ENCODE measurements at places on chromosomes 6 and 20.

- DNase-seq = peak; percentile 56
These were observed 176.4 kb downstream of the SAMD5 start for GRCh38 chr6:147684906-147685305.

- no peak for DNase-seq
These were observed 34.5 kb upstream of the CST7 start for GRCh38 chr20:24914388-24915241.

GRCh38 chr6:6178795-6179194 lies 141.7 kb downstream of the F13A1 start:
- no peak for DNase-seq

DNA sequence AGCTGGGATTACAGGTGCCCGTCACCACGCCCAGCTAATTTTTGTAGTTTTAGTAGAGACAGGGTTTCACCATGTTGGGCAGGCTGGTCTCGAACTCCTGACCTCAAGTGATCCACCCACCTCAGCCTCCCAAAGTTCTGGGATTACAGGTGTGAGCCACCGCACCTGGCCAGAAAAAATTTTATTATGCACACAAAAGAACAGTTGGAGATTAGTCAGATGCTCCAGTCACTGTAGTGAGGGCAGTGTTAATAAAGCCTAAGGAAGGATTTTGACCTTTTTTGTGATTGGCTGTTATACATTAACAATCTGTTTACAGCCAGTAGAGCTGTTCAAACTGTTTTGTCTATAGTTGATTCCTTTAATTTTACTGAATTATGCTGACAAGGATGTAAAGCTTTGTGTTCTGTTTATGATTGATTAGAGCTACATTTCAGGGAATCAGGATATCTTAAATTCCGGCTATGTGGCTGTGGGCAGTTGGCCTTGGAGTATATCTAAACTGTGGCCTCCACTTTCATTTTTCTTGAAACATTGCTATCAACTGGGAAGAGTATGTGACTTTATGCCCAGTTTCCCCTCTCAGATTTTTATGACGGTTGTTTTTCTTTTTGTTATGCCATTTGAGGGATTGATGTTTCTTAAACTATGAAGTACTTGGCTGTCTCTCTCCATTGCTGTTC lies 9.9 kb downstream of the ZSWIM3 start:
- no peak for DNase-seq

DNA sequence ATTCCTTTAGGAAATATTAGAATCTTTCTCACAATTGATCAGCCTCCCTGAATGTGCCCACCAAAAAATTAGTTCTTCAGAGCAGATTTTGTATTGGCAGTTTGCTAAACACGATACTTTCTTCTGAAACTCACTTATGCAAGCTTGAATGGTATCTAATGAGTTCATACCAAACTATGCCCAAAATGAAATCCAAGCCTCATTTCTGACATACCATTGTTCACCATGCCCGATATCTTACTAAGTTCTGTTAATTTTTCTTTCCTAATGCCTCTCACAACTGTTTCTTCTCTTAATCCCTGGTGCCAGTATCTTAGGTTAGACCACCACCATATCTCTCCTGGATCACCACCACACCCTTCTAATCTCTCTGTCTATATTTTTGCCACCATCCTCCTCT lies 755.9 kb downstream of the KIF16B start:
- peak; percentile 32 for DNase-seq

DNA sequence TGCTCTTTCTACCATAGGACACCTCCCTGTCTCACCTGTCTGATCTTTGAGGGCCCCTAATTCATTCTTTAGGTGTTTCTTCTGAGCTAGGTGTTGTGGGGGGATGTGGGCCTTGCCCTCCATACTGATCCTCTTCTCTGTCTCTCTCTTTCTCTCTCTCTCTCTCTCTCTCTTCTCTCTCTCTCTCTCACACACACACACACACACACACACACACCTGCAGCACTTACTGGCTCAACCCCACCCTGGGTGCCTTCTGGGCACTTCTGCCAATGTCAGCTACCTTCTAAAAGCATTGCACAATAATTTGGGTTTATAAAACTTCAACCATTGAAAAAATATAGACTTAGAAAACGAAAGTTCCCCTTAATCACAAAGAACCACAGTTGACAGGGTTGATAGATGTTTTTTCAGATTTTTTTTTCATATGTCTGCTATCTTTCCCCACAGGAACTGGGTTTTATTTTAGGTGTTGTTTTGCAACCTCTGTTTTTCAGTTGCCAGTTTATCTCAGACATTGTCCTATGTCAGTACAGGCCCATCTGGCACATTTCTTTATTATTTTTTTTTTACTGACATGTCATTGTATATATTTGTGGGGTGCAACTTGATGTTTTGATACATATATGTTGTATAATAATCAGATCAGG lies 28.1 kb downstream of the PKIG start:
- no peak for DNase-seq

DNA sequence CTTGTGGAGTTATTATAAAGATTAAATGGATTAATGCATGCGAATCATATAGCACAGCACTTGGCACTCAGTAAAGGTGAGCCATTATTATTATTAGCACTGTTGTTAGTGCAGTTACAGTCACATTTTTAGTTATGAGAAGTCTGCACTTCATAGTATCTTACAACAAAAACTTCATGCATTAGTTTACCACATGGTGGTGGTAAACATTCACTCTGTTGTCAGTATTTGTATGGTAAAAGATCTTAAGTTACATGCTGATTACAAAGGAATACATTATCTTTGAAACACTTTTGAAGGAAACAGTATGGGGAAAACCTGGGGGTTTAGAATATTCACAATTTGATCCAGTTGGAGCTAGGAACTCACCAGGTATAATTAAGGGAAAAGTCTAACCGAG lies 20.8 kb downstream of the TMEM14A start:
- DNase-seq = no peak

- DNase-seq = no peak
These were observed 12.1 kb upstream of the PRL start for GRCh38 chr6:22308939-22309338.

GRCh38 chr6:166656230-166657151 lies 29.4 kb upstream of the RPS6KA2 start:
- no peak for DNase-seq

- peak; percentile 96 for DNase-seq
These were observed 35.9 kb downstream of the RIPOR3 start for GRCh38 chr20:50655311-50655880.

GRCh38 chr20:18943542-18943941 lies 130.0 kb downstream of the SCP2D1 start:
- no peak for DNase-seq

DNA sequence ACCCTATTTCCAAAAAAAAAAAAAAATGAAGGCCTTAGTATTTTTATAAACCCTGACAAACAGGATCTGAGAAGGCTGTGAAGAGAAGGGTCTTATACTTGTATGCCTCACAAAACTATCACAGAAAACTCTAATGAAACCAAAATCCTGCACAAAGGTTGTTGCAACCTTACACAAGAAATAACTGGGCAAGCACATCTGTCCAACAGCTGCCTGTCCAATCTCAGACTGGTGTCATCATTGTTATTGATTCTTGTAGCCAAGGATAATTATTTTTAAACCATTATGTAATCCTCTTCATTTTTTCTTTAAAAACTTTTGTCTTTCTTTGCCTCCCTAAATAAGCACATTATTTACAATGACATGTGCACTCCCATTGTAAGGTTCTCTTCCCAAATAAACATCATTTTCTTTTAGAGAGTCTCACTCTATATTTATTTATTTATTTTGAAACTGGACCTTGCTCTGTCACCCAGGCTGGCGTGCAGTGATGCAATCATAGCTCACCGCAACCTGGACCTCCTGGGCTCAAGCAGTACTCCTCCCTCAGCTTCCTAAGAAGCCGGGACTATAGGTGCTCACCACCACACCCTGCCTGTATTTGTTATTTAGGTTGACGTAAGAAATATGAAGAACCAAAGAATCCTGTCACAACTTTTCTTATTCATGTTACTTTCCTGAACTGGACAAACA lies 697.1 kb downstream of the DOK5 start:
- no peak for DNase-seq

All from fibroblast of gingiva (primary cell).